NCI-H2227 treated with DMSO at 0.1 percent for 48 hours (cell line): ENCODE measurements at places on chromosomes 4 and X.

DNA sequence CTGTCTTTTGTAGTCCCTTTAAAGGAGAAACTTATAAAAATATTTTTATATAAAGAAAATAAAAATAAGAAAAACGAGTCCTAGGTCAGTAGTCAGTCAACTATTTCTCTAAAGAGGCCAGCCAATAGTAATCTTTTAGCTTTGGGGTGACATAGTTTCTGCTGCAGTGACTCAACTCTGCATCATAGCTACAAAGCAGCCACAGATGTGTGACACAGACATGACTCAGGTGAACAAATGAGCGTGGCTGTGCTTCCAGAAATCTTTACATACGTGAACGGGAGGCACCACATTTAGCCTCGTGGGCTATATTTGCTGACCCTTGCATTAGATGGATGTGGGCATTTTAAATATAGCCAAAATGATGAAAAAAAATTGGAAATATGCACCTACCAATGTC lies 1862.5 kb upstream of the TENM3 start:
- no peak for DNase-seq

GRCh38 chr4:102438396-102439235 lies 62.5 kb upstream of the NFKB1 start:
- DNase-seq: no peak

GRCh38 chrX:152892999-152893891 lies 4.6 kb upstream of the ZNF185 start:
- DNase-seq: no peak

- DNase-seq: no peak
Measured at GRCh38 chr4:10032625-10033024, 11.3 kb upstream of the SLC2A9 start.

DNA sequence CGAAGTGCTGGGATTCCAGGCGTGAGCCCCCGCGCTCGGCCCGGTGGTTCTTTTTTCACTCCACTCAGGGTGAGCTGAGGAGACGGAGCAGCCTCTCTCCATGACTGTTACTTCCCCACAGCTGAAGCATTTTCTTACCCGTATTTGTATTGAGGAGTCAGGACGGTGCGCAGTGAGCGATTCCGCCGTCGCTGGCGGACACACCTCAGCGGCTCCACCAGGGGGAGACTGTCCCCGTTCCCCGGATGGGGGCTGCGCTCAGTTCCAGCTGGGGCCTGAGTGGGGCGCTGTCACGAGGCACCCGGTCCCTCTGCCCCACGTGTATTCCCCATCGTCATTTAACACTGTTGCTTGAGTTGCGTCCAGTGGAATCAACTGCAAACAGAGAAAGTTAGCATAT lies 844.0 kb upstream of the FRG1 start:
- no peak for DNase-seq

GRCh38 chr4:6845574-6845973 lies 63.0 kb downstream of the KIAA0232 start:
- DNase-seq: no peak

- no peak for DNase-seq
Measured at GRCh38 chrX:374596-374995, 12.1 kb downstream of the PPP2R3B start.

GRCh38 chr4:152994038-152994437 lies 57.9 kb downstream of the FHDC1 start:
- DNase-seq: no peak

- peak; percentile 57 for DNase-seq
Measured at GRCh38 chrX:119729408-119730201, 28.8 kb upstream of the SOWAHD start.

DNA sequence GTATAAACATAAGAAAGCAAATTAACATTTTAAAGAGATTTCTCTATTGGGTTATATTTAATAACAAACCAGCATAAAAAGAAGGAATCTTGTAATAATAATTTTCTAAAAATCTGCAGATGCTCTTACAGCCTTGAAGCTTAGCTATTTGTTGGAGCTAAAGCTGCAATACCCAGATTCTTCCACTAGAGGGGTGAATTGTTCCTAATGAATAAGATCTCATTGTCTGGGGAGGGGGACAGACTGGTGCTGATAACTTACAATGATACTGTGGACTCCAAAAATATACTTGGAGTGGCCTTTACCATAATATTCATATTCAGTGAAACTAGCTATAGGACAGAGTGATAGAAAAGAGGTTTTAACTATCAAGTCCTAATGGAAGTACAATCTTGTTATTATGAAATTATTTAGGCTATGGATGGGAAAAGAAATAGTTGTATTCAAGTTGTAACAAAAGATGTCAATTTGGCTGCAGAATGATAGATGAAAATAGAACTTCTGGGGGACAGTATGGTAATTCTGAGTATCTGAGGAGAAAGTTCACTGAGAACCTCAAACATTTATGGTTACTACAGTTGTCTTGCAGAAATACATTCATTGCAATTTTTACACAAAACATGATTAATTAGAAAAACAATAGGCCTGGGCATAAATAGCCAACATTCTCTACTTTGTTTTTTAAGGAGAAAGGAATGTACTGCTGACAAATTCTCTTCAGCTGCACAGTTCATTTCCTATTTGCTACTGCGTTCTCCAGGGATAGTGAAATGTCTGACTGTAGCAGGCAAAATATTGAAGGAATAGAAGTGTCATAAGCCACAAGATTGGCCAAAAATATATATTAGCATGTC lies 443.3 kb downstream of the GBA3 start:
- DNase-seq: peak; percentile 2

GRCh38 chr4:16775411-16776154 lies 122.9 kb downstream of the LDB2 start:
- no peak for DNase-seq

DNA sequence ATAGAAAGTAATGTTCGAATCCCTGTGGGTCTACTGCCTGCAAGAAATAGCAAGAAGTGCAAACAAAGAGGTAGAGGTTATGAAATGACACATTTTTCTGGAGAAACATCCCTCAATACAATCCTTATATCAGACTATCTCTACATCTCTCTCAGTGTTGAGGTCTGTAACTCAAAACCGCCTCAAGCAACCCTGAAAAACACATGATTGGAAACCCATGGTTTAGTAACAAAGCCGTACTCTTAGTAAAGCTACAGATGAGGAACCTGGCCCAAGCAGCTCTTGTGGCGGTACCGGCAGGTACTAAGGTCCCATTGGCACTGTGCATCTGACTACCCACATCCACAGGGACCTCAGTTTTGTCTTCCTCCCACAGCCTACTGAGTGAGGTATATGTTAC lies 53.9 kb downstream of the IRF2 start:
- DNase-seq: no peak

- no peak for DNase-seq
Measured at GRCh38 chrX:72351606-72352334, 46.1 kb upstream of the CITED1 start.

GRCh38 chr4:3612934-3613333 lies 80.7 kb upstream of the LRPAP1 start:
- no peak for DNase-seq

GRCh38 chrX:134004084-134004483 lies 18.7 kb upstream of the GPC3 start:
- no peak for DNase-seq

DNA sequence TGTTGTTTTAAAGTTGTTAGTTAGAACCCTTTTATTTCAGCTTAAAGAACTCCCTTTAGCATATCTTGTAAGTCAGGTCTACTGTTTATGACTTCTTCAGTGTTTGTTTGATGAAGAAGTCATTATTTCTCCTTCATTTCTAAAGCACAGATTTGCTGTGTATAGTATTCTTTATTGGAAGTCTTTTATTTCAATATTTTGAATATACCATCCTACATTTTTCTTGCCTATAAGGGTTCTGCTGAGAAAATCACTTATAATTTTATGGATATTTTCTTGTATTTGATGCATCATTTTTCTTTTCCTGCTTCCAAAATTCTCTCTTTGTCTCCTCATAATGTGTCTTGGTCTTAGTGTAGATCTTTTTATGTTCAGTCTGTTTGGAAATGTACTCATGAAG lies 134.5 kb downstream of the CPXCR1 start:
- DNase-seq: no peak

DNA sequence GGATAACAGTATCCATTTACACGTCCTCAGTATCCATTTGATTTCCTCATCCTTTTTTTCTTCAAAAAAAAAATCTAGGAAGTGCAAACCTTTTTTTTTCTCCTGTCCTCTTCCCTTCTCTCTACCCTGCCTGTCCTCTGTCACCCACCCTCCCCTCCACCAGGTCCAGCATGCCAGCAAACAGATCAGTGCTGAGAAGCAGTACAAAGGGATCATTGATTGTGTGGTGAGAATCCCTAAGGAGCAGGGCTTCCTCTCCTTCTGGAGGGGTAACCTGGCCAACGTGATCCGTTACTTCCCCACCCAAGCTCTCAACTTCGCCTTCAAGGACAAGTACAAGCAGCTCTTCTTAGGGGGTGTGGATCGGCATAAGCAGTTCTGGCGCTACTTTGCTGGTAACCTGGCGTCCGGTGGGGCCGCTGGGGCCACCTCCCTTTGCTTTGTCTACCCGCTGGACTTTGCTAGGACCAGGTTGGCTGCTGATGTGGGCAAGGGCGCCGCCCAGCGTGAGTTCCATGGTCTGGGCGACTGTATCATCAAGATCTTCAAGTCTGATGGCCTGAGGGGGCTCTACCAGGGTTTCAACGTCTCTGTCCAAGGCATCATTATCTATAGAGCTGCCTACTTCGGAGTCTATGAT lies 1.7 kb downstream of the SLC25A4 start:
- no peak for DNase-seq

DNA sequence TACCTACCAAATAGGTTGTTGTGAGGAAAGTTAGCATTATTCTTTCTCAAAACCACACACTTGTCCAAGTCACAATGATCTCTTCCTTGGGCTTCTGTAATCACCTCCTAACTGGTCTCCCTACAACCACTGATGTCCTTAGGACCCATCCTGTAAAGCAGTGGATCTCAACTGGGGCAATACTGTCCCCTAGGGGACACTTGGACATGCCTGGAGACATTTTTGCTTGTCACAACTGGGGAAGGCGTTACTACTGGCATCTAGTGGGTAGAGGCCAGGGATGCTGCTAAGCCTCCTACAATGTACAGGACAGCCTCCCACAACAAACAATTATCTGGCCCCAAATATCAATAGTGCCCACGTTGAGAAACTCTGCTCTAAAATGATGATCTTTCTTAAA lies 118.7 kb upstream of the AP1S2 start:
- no peak for DNase-seq

DNA sequence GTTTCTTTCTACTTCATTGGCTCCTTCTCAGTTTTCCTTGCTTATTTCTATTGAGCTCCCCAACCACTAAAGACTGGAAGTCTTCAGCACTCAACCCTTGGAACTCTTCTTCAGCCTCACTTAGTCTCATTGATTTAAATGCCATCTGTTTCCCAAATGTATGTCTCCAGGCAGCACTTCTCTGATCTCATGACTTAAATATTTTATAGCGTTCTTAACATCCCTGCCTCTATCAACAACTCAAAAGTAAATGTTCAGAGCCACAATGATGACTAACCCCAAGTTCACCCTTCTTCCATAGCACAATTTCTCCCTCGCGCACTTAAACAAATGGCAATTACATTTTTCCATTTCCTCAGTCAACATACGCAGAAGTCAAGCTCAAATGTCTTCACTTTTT lies 1393.3 kb downstream of the ARAP2 start:
- no peak for DNase-seq

DNA sequence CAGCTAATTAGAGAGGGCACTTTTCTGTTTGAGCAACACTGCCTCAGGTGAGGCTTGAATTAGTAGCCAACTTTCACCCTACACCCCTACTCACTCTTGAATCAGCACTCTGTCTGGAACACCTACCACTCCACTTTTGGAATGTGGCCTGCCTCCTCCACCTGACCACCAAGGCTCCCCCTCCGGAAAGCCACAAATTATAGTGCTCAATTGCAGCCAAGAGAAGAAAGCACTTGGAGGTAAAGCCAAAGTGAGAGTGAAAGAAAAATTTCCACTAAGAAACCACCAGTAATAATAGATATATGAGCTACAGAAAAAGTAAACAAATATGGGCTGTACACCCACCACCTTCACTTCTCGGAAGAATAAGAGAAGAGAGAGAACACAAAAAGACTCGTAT lies 41.1 kb downstream of the PPP3CA start:
- no peak for DNase-seq

GRCh38 chr4:129526812-129527211 lies 430.9 kb downstream of the C4orf33 start:
- DNase-seq: peak; percentile 3
